ENCODE measurements at places on chromosomes 4 and X. TPM values are rescaled to one million over a fixed set of nuclear protein-coding genes. Genes with fewer than 3 reads are reported as not detected.
A peak's percentile ranks its signal among the peaks of the same experiment; 100 is the strongest.

- H3K36me3 ChIP-seq: no peaks in the 10 kb centered on the region
- H3K27ac ChIP-seq: no peak overlapping the region
- no peaks in the 10 kb centered on the region for H3K4me1 ChIP-seq
- no peaks in the 10 kb centered on the region for H3K27me3 ChIP-seq
These were observed 3.7 kb downstream of the ZFP92 start for GRCh38 chrX:153414856-153415510.

- H3K27ac ChIP-seq: no peak overlapping the region
- no peak overlapping the region for H3K4me3 ChIP-seq
- no peaks in the 10 kb centered on the region for H3K27me3 ChIP-seq
- no peaks in the 10 kb centered on the region for H3K4me1 ChIP-seq
- no peaks in the 10 kb centered on the region for H3K36me3 ChIP-seq
- DNase-seq: no peak
These were observed 15.6 kb upstream of the ADGRA3 start for GRCh38 chr4:22531311-22532019.

PLP2 gene
- total RNA-seq: 31.2 TPM

GRCh38 chrX:134718105-134718965 lies 60.1 kb upstream of the PLAC1 start:
- DNase-seq: peak; percentile 24
- no peak overlapping the region for H3K27ac ChIP-seq
- peaks cover 8% of the 10 kb centered on the region for H3K27me3 ChIP-seq
- no peak overlapping the region for H3K4me3 ChIP-seq
- H3K36me3 ChIP-seq: no peaks in the 10 kb centered on the region

COL25A1 gene
- total RNA-seq: 2.2 TPM

CCNA2 gene
- 5.2 TPM for total RNA-seq

GRCh38 chrX:119237562-119237942 lies 1.5 kb downstream of the PGRMC1 start:
- peak overlapping the region; percentile 85 for H3K4me3 ChIP-seq
- peak overlapping the region; percentile 93 for H3K27ac ChIP-seq
- peaks cover 8% of the 10 kb centered on the region for H3K27me3 ChIP-seq
- DNase-seq: no peak
- peaks cover 34% of the 10 kb centered on the region for H3K4me1 ChIP-seq
- H3K36me3 ChIP-seq: no peaks in the 10 kb centered on the region

ADRA2C gene
- 13.2 TPM for total RNA-seq

CLDN22 gene
- not detected for total RNA-seq

GRCh38 chr4:156326246-156326645 lies 372.6 kb upstream of the CTSO start:
- H3K27ac ChIP-seq: no peak overlapping the region
- no peaks in the 10 kb centered on the region for H3K36me3 ChIP-seq
- no peak for DNase-seq
- H3K4me3 ChIP-seq: no peak overlapping the region
- H3K4me1 ChIP-seq: no peaks in the 10 kb centered on the region
- H3K27me3 ChIP-seq: no peaks in the 10 kb centered on the region

NPY5R gene
- 0.21 TPM for total RNA-seq

DNA sequence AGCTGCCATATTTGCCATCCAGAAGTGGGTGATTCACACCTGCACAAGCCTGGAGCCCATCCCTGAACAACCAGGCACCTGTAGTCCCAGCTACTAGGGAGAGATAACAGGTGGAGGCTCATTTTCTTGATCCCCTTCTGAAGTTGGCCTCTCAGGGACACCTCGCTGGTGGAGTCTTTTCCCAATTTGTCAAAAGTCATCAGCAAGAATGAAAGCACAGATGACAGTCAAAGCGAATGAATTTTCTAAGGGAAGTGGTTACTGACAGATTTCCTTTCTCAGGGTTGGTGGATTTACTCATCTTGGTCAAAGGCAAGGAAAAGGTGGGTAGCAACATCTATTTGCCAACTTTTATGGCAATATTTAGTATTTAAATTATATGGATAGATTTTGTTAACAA lies 36.5 kb downstream of the FGFBP1 start:
- H3K27me3 ChIP-seq: no peaks in the 10 kb centered on the region
- DNase-seq: no peak
- H3K4me1 ChIP-seq: no peaks in the 10 kb centered on the region

- H3K4me3 ChIP-seq: no peak overlapping the region
- no peaks in the 10 kb centered on the region for H3K36me3 ChIP-seq
- peak overlapping the region; percentile 68 for H3K27ac ChIP-seq
- DNase-seq: peak; percentile 40
- H3K4me1 ChIP-seq: peaks cover 29% of the 10 kb centered on the region
These were observed 15.7 kb downstream of the PRKX start for GRCh38 chrX:3697701-3698279.

DNA sequence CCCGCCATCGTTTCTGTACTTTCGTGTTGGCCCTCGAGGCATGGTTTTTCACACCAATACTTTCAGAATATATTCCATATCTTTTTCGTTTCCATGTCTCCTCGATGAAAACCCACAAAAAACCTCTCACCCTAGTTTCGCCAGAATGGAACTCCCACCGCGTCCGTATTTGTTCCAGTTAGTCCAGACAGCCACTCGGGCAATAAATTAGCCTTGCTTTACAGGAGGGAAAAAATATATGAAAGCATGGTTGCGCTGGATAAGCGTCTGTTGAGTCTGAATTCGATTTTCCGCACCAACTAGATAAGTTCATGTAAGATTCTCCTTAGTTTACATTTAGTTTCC lies 550 bp upstream of the CHM start:
- no peaks in the 10 kb centered on the region for H3K4me1 ChIP-seq
- DNase-seq: no peak
- H3K27ac ChIP-seq: peak overlapping the region; percentile 92
- H3K4me3 ChIP-seq: peak overlapping the region; percentile 59
- H3K27me3 ChIP-seq: no peaks in the 10 kb centered on the region

DNA sequence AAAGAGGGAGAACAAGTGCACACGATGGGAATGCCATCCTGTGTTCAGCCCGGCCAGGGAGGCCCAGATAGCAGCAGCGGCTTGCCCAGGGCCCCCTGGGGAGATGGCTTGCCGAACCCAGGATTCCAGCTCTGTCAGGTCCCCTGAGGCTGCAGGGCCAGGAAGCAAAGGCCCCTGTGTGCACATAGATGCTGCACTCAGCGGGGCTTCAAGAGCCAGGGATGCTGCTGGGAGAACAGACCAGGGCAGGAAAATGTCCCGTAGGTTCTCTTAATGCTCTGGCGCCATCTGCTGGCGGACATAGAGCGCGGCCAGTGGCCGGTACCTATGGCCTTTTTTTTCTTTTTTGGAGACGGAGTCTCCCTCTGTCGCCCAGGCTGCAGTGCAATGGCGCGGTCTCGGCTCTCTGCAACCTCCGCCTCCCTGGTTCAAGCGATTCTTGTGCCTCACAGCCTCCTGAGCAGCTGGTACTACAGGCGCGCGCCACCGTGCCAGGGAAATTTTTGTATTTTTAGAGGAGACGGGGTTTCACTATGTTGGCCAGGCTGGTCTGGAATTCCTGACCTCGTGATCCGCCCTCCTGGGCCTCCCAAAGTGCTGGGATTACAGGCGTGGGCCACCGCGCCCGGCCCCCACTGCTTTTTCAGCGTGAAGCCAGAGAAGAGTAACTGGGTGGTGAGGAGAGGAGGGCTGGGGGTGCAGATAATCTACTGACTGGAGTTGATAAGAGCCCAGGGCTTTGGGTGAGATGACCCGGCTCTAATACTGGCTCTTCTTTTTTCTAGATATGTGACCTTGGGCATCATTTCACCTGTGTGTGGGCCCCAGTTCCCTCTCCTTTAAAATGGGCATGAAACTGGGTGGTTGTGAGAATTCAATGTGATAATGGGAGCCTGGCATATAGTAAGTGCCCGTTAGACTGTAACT lies 22.5 kb downstream of the MED28 start:
- H3K36me3 ChIP-seq: peaks cover 17% of the 10 kb centered on the region
- peak; percentile 78 for DNase-seq
- H3K4me1 ChIP-seq: peaks cover 6% of the 10 kb centered on the region
- no peaks in the 10 kb centered on the region for H3K27me3 ChIP-seq
- H3K27ac ChIP-seq: no peak overlapping the region

- no peak overlapping the region for H3K4me3 ChIP-seq
- no peak for DNase-seq
- no peaks in the 10 kb centered on the region for H3K27me3 ChIP-seq
- no peaks in the 10 kb centered on the region for H3K4me1 ChIP-seq
- H3K27ac ChIP-seq: no peak overlapping the region
These were observed 94.0 kb upstream of the RBPJ start for GRCh38 chr4:26226629-26227376.

GRCh38 chrX:80879916-80880315 lies 70.2 kb upstream of the BRWD3 start:
- no peak overlapping the region for H3K4me3 ChIP-seq
- no peak overlapping the region for H3K27ac ChIP-seq
- no peaks in the 10 kb centered on the region for H3K4me1 ChIP-seq
- no peak for DNase-seq

DNA sequence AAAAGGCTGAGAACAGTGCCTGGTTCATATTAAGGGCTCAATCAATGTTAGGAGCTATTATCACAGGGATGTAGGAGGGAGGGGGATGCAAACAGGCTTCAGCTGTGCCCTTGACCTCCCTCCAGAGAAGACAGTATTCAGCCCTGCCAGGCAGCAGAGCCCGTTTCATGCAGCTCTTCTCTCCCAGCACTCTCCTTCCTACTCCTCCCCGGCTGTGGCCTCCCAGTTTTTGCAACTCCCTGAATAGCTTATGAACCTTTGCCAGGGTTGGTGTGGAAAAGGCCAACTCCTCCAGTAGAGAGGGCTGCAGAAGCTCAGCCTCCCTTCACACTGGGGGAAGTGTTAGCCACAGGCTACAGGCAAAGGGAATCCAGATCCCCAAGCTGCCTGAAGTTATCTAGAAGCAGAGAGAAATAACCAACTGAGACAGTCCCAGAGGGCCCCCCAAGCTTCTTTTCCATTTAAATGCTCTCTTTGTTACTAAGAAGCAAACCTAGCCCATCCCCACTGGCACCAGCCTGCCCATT lies 31.7 kb upstream of the APLN start:
- H3K4me1 ChIP-seq: no peaks in the 10 kb centered on the region
- H3K36me3 ChIP-seq: no peaks in the 10 kb centered on the region
- DNase-seq: no peak
- H3K4me3 ChIP-seq: no peak overlapping the region

- no peaks in the 10 kb centered on the region for H3K4me1 ChIP-seq
- H3K27ac ChIP-seq: no peak overlapping the region
- H3K36me3 ChIP-seq: no peaks in the 10 kb centered on the region
- DNase-seq: no peak
- H3K4me3 ChIP-seq: no peak overlapping the region
- H3K27me3 ChIP-seq: no peaks in the 10 kb centered on the region
These were observed 233.0 kb upstream of the SLC7A11 start for GRCh38 chr4:138475116-138475515.

JADE1 gene
- 67.0 TPM for total RNA-seq

OCIAD2 gene
- 5.1 TPM for total RNA-seq

FRMPD3 gene
- not detected for total RNA-seq

DNA sequence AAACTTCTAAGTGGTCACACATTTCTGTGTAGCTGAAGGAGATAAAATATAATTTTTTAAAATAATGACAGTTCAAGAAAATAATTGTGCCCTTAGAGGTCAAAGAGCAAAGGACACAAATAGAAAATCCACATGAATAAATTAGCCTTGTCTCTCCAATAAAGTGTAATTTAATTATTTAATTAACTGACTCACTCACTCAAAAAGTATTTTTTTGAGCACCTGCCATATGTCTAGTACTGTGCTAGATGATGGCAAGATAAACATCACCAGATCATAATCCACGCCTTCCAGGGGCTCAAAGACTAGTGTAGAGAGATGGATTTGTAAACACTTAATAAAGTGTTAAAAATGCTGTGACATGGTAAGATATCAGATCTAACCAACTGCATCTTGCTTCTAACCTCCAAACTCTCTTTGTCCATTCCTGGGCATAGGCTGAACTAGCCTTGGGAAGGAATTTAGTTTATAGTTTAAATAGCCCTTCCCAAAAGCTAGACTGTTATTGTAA lies 112.5 kb downstream of the SCLT1 start:
- no peaks in the 10 kb centered on the region for H3K27me3 ChIP-seq
- H3K4me3 ChIP-seq: no peak overlapping the region
- H3K27ac ChIP-seq: no peak overlapping the region
- no peaks in the 10 kb centered on the region for H3K4me1 ChIP-seq
- H3K36me3 ChIP-seq: no peaks in the 10 kb centered on the region

DNA sequence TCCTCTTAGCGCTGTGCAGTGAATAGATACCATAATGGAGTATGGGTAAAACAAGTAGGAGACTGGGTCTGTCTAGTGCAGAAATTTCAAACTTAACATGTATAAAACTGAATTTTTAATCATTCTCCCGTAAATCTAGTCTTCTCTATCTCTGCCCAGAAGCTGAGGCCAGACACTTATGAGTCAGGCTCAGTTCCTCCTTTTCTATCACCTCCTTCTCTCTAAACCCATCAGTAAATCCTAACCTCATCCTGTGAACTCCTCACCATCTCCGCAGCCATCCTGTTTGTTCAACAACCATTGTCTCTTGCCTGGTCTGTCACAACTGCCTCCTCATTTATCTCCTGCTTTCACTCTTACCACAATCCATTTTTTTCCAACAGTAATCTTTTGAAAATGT lies 19.8 kb upstream of the SGMS2 start:
- no peak overlapping the region for H3K27ac ChIP-seq
- peaks cover 10% of the 10 kb centered on the region for H3K4me1 ChIP-seq
- no peak for DNase-seq
- H3K4me3 ChIP-seq: no peak overlapping the region

GRCh38 chr4:13700021-13700857 lies 72.7 kb upstream of the BOD1L1 start:
- H3K4me3 ChIP-seq: no peak overlapping the region
- no peak overlapping the region for H3K27ac ChIP-seq
- no peaks in the 10 kb centered on the region for H3K4me1 ChIP-seq
- no peaks in the 10 kb centered on the region for H3K36me3 ChIP-seq

HSFX3 gene
- total RNA-seq: not detected
